ENCODE measurements at places on chromosomes 13 and 19. TPM values are rescaled to one million over a fixed set of nuclear protein-coding genes. Genes with fewer than 3 reads are reported as not detected.

The CGB2 gene
- polyA plus RNA-seq: not detected

DNA sequence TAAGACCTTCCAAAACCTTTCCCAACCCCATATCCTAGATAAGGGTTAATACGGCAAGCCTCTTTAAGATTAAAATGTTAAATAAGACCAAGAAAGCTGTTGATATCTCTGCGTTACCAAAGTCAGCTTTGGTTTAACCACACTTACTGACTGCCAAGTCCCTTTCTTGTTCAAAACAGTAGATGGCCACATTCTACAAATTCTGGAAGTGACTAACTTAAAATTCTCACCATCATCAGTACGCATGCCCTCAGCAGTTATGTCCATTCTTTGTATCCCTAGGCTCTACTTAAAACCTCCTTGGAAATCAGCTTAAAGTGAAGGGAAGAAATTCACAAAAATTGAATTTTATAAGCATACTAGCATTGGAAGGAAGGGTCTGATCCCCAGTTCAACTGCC lies 23.6 kb downstream of the SOHLH2 start:
- DNase-seq: no peak

The PTGIR gene
- not detected for polyA plus RNA-seq

- DNase-seq: no peak
Observed at GRCh38 chr19:33064458-33064791, 263 bp downstream of the RHPN2 start.

GRCh38 chr13:99314640-99315176 lies 7.5 kb upstream of the GPR183 start:
- no peak for DNase-seq

The TMPRSS9 gene
- polyA plus RNA-seq: not detected

DNA sequence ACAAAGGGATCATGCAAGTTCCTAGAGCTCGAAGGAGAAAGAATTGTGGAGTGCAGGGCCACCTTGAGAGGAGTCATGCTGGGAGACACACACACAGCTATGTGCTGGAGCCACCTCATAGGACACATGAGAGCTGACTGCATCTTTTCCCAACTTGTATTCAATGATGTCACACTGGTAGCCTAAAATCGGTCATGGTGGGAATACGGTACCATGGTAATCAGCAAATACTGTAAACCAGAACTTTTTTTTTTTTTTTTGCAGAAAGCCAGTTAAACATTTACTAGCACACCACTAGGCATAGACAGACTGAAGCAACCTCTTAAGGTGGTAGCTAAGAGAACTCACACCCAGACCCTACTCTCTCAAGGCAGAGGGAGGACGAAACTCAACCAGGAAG lies 47.0 kb upstream of the INTS6 start:
- DNase-seq: no peak

The FCAR gene
- polyA plus RNA-seq: not detected

The IGLON5 gene
- polyA plus RNA-seq: not detected

DNA sequence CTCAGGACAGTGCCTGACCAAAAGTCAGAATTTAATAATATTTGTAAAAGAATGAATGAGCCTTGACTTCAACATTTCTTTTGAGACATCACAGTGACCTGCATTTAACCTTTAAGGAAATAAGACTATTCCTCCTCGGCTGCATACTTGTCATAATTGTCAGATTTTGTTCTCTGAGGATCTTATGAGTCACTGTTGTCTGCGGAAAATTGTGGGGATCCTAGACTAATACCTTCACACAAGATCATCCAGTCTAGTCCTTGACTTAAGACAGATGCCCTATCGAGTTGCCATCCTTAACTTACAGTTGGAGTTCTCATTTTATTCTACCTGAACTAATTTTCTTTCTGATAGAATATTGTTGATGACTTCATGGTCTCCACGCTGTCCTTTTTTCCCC lies 198.4 kb downstream of the DLEU7 start:
- DNase-seq: peak; percentile 26

The PROSER1 gene
- 14.5 TPM for polyA plus RNA-seq
